ENCODE measurements at places on chromosomes 4 and X. TPM values are rescaled to one million over a fixed set of nuclear protein-coding genes. Genes with fewer than 3 reads are reported as not detected.

XAGE1B gene
- not detected for total RNA-seq

COQ2 gene
- 11.7 TPM for total RNA-seq

LRRC66 gene
- not detected for total RNA-seq

MTMR8 gene
- total RNA-seq, result 2.9 TPM

AFF2 gene
- 5.1 TPM for total RNA-seq

SOX3 gene
- not detected for total RNA-seq

DNA sequence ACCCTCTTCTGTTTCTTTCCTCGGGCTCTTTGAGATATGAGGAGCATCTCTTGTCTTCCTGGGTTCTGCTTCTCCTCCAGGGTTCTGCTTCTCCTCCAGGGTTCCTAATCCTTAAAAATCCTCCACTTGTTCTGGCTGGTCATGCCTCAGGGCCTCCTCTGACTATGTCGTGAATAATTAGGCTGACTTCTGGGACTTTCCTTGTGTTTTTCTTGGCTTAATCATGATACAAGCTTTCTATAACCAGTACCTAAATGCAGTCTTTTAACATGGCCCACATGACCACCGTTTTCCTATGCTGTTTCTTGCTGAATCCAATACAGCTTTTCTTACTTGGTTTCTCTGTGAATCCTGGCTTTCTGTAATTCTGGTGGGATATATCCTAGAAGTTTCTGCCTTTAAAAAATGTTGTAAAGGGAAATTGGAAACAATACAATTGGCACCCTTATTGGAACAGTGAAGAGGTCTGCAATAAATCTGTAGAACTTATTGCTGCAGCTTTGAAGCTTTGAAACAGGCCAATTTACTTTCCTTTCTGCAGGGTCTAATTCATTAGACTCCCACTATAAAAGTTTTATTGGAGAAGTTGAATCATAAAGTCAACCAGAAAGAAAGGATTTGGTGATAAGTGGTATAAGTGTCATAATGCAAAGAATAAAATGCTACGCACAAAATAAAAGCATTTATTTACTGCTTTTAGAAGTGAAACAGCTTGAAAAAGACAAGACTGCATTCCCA lies 213.1 kb downstream of the UGT8 start:
- no peak overlapping the region for H3K4me3 ChIP-seq
- no peaks in the 10 kb centered on the region for H3K27me3 ChIP-seq
- H3K4me1 ChIP-seq, result no peaks in the 10 kb centered on the region
- H3K36me3 ChIP-seq, result no peaks in the 10 kb centered on the region
- DNase-seq, result no peak
- no peak overlapping the region for H3K27ac ChIP-seq

- no peaks in the 10 kb centered on the region for H3K4me1 ChIP-seq
- H3K27me3 ChIP-seq, result no peaks in the 10 kb centered on the region
- no peaks in the 10 kb centered on the region for H3K36me3 ChIP-seq
- peak; percentile 42 for DNase-seq
- H3K27ac ChIP-seq, result no peak overlapping the region
Observed at GRCh38 chr4:25180524-25181131, 20.4 kb upstream of the SEPSECS start.

- peak overlapping the region; percentile 99 for H3K27ac ChIP-seq
- no peak overlapping the region for H3K4me3 ChIP-seq
- H3K27me3 ChIP-seq, result no peaks in the 10 kb centered on the region
- peaks cover 22% of the 10 kb centered on the region for H3K4me1 ChIP-seq
- H3K36me3 ChIP-seq, result no peaks in the 10 kb centered on the region
Observed at GRCh38 chrX:107678957-107679740, 50.8 kb downstream of the PRPS1 start.

DNA sequence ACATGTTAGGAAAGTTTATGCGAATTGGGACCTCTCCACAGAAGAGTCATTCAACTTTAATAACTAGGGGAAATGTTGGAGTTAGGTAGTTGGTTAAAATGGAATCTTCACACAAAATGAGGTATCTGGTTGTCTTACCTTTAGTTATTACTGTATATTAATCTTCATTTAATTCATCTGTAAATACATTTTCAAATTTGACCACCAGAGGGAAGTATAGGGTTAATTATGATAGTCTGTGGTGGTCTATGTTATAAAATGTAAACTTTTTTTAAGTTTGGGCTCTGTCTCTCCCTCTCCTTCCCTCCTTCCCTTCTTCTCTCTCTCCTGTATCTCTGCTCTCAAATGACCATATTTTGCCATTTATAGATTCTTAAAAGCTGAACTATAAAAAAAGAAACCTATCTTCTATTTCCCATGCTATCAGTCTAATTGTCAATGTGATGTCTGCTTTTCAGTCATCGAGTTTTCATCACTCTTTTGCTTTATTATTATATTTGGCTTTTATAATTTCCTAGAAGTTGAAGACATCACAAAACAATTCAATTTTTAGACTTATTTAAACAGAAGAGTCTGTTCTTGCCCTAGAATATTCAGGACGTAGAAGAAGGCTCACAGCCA lies 49.8 kb downstream of the TMEM144 start:
- no peaks in the 10 kb centered on the region for H3K27me3 ChIP-seq
- H3K36me3 ChIP-seq, result no peaks in the 10 kb centered on the region
- DNase-seq, result no peak

GRCh38 chr4:152074573-152074972 lies 313.8 kb upstream of the GATB start:
- no peaks in the 10 kb centered on the region for H3K36me3 ChIP-seq
- H3K4me1 ChIP-seq, result peaks cover 14% of the 10 kb centered on the region
- H3K27me3 ChIP-seq, result no peaks in the 10 kb centered on the region
- no peak overlapping the region for H3K27ac ChIP-seq
- no peak for DNase-seq
- no peak overlapping the region for H3K4me3 ChIP-seq

GRCh38 chr4:14783011-14783877 lies 219.0 kb upstream of the CPEB2 start:
- H3K27me3 ChIP-seq, result no peaks in the 10 kb centered on the region
- H3K4me1 ChIP-seq, result no peaks in the 10 kb centered on the region
- no peaks in the 10 kb centered on the region for H3K36me3 ChIP-seq
- DNase-seq, result no peak
- no peak overlapping the region for H3K4me3 ChIP-seq

DNA sequence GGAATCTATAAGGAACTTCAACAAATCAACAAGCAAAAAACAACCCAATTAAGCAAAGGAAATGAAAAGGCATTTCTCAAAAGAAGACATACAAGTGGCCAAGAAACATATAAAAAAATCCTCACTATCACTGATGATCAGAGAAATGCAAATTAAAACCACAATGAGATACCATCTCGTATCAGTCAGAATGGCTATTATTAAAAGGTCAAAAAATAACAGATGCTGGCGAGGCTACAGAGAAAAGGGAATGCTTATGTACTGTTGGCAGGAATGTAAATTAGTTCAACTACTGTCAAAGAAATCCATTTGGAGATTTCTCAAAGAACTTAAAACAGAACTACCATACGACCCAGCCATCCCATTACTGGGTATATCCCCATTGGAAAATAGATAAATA lies 292.4 kb upstream of the FAT1 start:
- H3K27me3 ChIP-seq, result no peaks in the 10 kb centered on the region
- no peaks in the 10 kb centered on the region for H3K36me3 ChIP-seq
- H3K27ac ChIP-seq, result no peak overlapping the region
- H3K4me3 ChIP-seq, result no peak overlapping the region
- H3K4me1 ChIP-seq, result no peaks in the 10 kb centered on the region

DNA sequence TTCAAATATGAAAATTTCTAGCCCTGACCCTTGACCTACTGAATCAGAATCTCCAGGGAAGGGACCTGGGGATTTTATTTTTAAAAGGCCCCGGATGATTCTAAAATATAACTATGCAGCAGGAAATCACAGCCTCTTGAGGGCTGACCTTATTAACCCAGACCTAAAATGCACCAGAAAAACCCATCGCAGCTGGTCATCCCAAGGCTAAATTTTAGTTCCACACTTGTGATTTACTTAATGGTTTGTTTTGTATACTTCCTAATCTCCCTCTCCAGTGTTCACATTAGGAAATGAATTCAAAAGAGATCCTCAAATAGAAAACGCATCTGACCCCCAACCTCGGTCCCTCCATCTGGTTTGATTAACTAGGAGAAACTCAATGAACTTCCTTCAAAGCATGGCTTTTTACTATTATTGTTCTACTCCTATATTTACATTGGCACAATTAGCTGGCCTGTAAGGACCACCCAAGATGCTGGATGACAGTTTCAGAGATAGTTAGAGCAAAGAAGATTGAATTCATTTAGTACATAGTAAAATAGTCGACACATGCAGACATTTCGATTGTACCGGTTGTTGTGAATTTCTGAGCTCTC lies 147.8 kb upstream of the MED14 start:
- no peaks in the 10 kb centered on the region for H3K4me1 ChIP-seq
- no peaks in the 10 kb centered on the region for H3K27me3 ChIP-seq
- no peak overlapping the region for H3K4me3 ChIP-seq
- no peak overlapping the region for H3K27ac ChIP-seq
- H3K36me3 ChIP-seq, result no peaks in the 10 kb centered on the region

Data from thyroid gland (tissue), 4 donors.